ENCODE measurements at places on chromosomes 2 and 18. TPM values are rescaled to one million over a fixed set of nuclear protein-coding genes. Genes with fewer than 3 reads are reported as not detected.

GRCh38 chr2:145740302-145740701 lies 1220.4 kb upstream of the ZEB2 start:
- H3K27me3 ChIP-seq: no peaks in the 10 kb centered on the region
- no peaks in the 10 kb centered on the region for H3K4me1 ChIP-seq
- H3K27ac ChIP-seq: no peak overlapping the region
- DNase-seq: no peak

- no peak overlapping the region for H3K27ac ChIP-seq
- no peaks in the 10 kb centered on the region for H3K4me1 ChIP-seq
- no peak overlapping the region for H3K4me3 ChIP-seq
Measured at GRCh38 chr2:240032406-240033329, 2.4 kb upstream of the OR6B2 start.

GRCh38 chr18:45980229-45980628 lies 13.1 kb upstream of the EPG5 start:
- DNase-seq: no peak
- H3K27ac ChIP-seq: no peak overlapping the region
- H3K4me1 ChIP-seq: no peaks in the 10 kb centered on the region
- H3K4me3 ChIP-seq: no peak overlapping the region
- H3K27me3 ChIP-seq: no peaks in the 10 kb centered on the region

DNA sequence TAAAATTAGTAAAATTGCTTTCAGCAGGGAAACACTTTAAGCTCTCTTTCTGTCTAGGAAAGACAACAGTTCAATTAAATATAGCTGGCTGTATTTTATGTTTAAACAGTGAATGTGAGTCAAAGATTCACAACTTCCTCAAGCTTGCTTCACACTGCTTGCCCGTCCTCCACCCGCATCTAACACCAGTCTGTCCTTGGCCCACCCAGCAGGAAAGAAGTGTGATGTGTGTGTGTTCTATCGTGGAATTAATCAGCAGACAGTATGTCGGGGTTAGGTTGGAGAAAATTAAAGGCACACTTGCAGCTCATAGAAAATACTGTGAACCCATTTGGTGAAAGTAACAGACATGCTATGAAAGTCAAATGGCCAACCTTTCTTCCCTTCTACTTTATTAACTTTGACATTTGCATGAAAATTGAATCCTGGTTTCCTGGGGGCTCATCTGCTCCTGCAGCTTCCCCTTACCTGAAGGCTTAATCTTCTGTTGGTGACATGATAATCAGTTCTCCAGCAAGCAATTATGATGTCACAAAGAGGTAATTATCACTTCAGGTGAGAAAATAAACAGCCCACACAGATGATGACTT lies 182.0 kb downstream of the UXS1 start:
- no peak overlapping the region for H3K4me3 ChIP-seq
- H3K27ac ChIP-seq: no peak overlapping the region
- H3K27me3 ChIP-seq: no peaks in the 10 kb centered on the region
- H3K4me1 ChIP-seq: no peaks in the 10 kb centered on the region
- DNase-seq: no peak
- H3K36me3 ChIP-seq: no peaks in the 10 kb centered on the region

GRCh38 chr18:36648803-36649202 lies 180.0 kb downstream of the TPGS2 start:
- DNase-seq: no peak
- no peak overlapping the region for H3K27ac ChIP-seq
- no peaks in the 10 kb centered on the region for H3K27me3 ChIP-seq

GRCh38 chr2:149703281-149703680 lies 115.7 kb upstream of the MMADHC start:
- no peaks in the 10 kb centered on the region for H3K27me3 ChIP-seq
- H3K36me3 ChIP-seq: no peaks in the 10 kb centered on the region
- no peak overlapping the region for H3K27ac ChIP-seq
- no peak for DNase-seq
- H3K4me1 ChIP-seq: no peaks in the 10 kb centered on the region
- H3K4me3 ChIP-seq: no peak overlapping the region

DNA sequence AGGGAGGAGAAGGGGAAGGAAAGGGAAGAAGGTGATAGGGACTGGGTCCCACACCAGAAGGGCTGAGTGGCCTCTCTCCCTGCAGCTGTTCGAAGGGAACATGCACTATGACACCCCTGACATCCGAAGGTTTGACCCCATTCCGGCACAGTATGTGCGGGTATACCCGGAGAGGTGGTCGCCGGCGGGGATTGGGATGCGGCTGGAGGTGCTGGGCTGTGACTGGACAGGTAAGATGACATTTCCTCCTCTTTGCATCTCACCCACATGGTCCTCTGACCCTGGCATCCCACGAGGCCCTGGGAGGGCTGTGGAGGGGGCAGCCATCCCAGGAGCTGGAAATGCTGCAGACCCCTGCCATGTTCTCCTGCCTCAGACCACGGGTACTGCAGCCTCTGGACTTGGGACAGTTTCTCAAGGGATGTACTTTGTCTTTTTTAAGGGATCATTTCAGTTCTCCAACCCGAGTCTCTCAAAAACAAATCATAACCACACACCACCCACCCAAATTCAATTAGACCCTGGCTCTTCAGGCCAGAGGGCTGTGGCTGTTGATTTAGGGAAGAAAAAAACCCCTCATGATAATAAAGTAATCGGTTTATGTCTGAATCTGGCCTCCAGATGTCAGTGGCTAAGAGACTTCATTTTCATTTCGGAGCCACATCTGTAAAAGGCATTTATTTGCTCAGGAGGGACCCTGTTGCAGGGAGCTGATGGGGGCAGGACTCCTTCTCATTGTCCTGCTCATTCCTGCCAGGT lies 63.5 kb downstream of the NRP2 start:
- DNase-seq: no peak
- no peaks in the 10 kb centered on the region for H3K4me1 ChIP-seq
- no peaks in the 10 kb centered on the region for H3K27me3 ChIP-seq
- H3K36me3 ChIP-seq: no peaks in the 10 kb centered on the region

GRCh38 chr2:185082749-185083148 lies 484.4 kb downstream of the ZNF804A start:
- DNase-seq: no peak
- no peaks in the 10 kb centered on the region for H3K27me3 ChIP-seq
- H3K36me3 ChIP-seq: no peaks in the 10 kb centered on the region
- H3K27ac ChIP-seq: no peak overlapping the region
- no peak overlapping the region for H3K4me3 ChIP-seq

DNA sequence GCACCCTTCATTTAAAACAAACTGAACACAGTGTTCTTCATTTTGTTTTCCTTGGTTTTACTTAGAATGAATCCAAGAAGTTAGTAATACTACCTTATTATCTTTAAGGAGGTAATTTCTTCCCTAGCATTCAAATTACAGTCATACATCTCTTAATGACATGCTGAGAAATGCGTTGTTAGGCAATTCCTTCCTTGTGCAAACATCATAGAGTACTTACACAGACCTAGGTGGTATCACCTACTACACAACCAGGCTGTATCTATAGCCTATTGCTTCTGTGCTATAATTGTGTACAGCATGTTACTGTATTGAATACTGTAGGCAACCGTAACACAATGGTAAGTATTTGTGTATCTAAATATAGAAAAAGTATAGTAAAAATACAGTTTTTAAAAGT lies 8.4 kb upstream of the CABYR start:
- peaks cover 50% of the 10 kb centered on the region for H3K36me3 ChIP-seq
- no peak overlapping the region for H3K4me3 ChIP-seq
- DNase-seq: no peak
- no peaks in the 10 kb centered on the region for H3K4me1 ChIP-seq

Gene PFN4
- not detected for total RNA-seq

Gene NCOA1
- total RNA-seq: 35.7 TPM

Gene GKN2
- total RNA-seq: not detected

Measured in CD8-positive, alpha-beta memory T cell (primary cell).